ENCODE measurements at places on chromosomes 3 and 15. TPM values are rescaled to one million over a fixed set of nuclear protein-coding genes. Genes with fewer than 3 reads are reported as not detected.
A peak's percentile ranks its signal among the peaks of the same experiment; 100 is the strongest.

FRMD5 gene
- polyA plus RNA-seq, result 0.21 TPM

- DNase-seq, result no peak
Observed at GRCh38 chr3:136543385-136543784, 208.8 kb downstream of the STAG1 start.

DNA sequence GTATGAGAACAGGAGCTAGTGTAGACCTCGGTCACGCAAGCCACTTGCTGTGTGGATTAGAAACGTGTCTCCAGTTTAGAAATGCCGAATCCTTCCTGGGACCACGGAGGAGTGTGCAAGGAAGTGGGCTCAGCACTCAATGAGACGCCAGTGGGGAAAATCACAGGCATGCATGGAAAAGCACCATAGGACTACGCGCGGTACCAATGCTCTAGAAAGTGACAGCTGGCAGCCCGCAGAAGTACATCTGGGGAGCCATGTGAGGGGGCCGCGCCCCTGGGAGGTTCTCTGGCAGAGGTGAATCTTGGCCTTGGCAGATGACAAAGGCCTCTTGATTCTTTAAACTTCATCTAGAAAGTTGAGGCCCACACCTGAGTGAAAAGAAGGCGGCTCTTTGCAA, 99.3 kb downstream of the LRRK1 start:
- DNase-seq, result no peak

DNA sequence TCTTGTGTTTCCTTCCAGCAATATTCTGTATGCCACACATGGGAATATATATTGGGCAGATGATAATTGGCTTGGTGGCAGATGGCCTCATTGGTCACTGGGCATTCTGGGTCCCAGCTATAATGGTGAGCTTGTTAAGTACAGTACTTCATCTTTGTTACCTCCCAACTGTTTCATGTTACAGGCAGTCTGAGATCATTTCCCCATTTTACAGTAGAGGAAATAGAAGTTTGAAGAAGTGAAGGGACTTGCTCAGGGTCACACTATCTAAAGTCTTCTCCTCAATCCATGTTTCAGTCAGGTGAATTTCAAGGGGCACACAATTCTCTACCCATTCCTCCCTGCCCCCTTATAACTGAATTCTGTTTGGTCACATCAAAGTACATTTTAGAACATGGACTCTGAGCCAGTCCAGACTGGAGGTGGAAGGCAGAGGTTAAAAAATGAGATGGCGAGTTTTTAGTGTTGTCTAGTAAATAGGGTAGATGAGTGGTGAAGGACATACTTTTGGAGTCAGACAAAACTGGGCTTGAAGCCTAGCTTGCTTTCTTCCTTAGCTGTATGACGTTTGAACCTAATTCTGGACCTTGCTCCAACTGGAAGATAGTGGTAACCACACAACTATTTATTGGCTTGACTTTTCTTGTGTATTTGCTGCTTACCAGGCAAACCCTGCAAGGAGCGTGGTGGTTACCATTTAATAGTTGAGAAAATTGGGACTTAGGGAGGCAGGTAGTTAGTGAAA, 2.5 kb downstream of the EEFSEC start:
- DNase-seq, result no peak

ADCY5 gene
- polyA plus RNA-seq, result 0.07 TPM

DNA sequence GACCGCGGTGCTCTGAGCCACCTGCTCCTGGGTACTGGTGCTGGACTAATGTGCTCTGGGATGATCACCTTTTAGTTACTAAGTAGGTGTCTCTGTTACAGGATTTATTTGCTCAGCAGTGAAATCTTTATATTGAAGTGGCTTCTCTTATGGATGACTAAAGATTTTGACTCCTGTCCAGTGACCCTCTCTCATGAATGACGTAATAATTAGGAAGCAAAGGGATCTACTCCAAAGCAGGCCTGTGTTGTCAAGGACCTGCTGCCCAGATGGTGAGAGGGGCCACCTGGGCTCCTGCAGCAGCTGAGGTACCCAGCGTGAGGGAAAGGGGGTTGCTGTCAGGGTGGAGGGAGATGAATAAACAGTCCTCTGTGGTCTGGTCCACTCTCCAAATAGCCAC, 263.6 kb downstream of the GABRG3 start:
- no peak for DNase-seq

ZBED2 gene
- 1.1 TPM for polyA plus RNA-seq

VIPR1 gene
- polyA plus RNA-seq, result 28.8 TPM

GOLGA8T gene
- not detected for polyA plus RNA-seq

- no peak for DNase-seq
Observed at GRCh38 chr15:82858932-82859331, 49.5 kb downstream of the WHAMM start.

DNA sequence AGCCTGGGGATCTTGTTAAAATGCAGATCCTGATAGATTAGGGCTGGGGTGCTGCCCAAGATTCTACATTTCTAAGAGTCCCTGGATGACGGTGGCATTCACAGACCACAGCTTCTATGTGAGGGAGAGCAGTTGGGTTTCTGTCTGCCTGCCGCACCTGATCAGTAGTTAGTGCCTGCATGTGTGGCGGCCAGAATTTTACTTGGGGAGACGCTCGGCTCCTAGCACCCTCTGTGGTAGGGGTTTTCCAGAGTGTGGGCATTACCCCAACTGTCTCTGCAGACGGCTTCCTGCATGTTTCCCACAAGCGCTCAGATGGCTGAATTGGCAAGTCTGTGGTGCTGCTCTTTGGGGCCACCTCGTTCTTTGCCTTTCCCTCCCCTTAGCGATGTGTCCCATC, 8.3 kb downstream of the GHRL start:
- DNase-seq, result no peak

ZNF774 gene
- polyA plus RNA-seq, result 0.13 TPM

DNA sequence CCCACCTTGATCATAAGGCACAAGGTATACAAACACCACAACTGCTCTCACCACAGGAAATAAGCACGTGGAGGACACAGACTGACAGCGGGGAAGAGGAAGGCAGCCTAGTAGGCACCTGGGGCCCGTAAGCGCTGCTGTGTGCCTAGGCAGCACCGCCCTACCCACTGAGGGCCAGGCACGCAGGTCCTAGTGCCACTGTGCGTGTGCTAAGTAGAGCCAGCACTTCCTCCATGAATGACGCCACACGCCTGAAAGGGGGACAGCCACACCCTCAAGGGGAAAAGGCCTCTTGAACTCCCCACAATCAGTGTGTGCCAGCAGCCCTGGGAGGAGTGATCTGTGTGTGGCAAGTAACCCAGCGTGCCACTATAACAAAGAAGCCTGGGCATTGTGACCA, 73.0 kb downstream of the ATP1B3 start:
- DNase-seq, result no peak

DNA sequence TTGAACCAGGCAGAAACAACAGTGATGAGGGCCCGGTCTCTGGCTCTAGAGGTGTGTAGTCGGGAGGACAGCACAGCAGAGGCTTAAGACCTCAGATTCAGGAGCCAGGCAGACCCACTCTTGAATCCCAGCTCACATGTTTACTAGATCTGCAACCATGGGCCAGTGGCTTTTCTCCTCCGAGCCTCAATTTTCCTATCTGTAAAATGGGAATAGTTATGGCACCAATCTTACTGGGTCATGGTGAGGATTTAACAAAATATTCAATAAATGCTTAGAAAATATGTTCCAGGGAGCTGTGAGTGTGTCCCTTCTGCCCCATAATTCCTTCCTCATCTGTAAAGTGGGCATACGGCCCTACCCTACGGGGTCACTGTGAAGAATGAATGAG, 506.9 kb downstream of the SHQ1 start:
- DNase-seq, result no peak

- no peak for DNase-seq
Observed at GRCh38 chr3:57268416-57268815, 24.1 kb downstream of the ASB14 start.

- DNase-seq, result peak; percentile 11
Observed at GRCh38 chr3:53140847-53141845, 10.9 kb upstream of the RFT1 start.

DNA sequence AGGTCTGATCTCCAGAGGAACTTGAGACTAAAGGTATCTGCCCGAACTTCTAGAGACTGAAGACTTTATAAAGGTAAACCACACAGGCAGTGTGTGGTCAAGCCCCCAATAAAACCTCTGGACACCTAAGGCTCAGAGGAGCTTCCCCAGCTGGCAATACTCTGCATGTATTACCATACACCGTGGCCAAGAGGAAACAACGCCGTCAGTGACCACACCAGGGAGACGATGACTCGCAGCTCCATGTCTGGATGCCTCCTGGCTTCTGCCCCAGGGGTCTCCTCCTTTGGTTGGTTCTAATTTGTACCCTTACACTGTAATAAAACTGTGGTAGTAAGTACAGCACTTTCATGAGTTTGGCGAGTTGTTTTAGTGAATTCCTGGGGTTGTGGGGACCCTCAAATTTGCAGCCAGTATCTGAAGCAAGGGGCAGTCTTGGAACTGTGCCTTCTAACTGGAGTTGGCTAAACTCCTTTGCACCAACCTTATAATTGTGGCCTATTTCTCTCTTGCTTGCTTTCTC, 32.1 kb upstream of the BCL2L10 start:
- no peak for DNase-seq

TICRR gene
- polyA plus RNA-seq, result not detected

- peak; percentile 60 for DNase-seq
Observed at GRCh38 chr15:90071220-90071807, 31.0 kb downstream of the IDH2 start.

DNA sequence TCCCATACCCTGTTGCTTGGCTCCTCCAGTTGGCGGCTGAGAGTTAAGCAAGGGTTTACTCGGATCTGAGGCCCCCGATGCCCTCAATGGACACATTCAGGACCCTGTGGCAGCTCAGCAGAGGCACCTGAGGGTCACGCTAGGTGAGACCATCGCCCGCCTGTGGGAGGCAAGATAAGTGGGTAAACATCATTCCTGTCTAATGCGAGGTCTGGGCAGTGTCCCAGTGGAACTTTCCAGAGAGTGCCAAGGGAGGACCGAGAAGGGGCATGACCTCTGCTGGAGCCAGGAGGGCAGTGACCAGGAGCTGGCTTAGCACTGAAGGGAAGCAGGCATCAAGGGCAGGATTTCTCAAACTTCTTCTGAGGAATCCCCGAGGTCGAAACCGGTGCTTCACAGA, 65.4 kb upstream of the SEC61A1 start:
- no peak for DNase-seq

DNA sequence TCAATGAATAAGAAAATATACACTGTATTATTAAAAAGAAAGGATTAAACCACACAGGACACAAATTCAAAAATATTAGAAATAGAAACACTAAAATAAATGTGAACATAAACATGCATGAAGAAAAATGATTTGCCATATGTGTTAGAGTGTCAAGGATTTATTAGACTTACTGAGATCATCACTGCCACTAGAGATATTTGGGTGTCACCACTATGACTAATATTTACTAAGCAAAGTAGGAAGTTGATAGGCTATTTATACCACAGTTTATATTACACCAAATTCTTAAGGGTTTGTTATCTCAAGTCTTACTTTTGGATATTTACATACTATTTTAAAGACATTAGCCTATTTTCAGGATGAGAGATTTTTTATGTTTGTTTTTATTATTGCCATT, 575.0 kb upstream of the SGO1 start:
- DNase-seq, result no peak

DNA sequence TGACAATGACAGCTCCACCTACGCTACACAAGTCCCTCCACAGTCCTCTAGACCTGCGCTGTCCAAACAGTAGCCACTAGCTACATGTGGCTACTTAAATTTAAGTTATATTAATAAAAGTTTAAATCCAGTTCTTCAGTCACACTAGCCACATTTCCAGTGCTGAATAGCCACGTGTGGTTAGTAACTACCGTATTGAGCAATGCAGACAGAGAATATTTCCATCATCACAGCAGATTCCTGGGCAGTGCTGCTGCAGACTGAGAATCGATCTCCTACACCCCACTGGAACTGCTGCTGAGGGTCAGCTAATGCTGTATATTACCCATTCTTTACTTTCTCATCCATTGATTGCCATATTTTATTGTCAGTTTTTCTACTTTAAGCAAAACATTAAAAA, 40.9 kb downstream of the HDC start:
- no peak for DNase-seq

C2CD4A gene
- not detected for polyA plus RNA-seq

DNA sequence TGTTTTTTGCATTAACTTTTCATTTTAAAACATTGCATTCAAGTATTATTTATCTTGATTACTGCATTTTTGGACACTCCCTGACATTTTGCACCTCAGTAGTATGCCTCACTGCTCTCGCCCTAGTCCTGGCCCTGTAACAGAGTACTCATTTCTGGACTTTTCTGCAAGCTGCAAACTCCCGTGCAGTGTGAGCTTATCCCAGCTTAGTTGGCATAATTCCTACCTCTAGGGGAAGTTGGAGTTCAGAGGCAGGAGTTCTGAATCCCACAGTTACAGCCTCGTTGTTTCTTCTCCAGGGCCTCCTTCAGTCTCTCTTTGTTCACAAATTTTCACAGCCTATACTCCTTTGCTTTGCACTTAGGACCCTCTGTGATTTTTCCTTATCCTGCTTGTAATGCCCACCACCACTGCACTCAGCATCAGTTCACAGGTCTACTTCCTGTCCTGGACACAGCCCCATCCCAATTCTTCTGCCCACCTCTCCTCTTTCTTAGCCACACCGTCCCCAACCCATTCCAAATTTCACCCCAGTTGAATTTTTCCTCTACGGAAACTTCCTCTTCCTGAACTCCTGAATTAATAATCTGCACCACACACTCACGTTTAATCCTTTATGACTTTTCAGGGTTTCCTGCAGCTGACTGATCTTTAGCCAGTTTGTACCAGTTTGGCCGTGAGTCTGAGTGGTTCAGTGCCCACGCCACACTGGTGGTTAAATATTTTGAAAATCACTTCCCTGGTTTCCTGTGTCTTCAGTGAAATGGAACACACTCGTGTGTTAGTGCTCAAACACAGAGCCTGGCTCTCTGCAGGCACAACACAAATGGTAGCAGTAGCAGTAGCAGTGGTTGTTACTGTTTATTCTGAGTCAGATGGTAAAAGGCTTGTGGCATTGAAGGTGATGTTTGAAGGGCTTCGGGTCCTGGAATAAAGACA, 6.3 kb upstream of the CTSH start:
- no peak for DNase-seq

GRCh38 chr3:4977001-4977852, 2.0 kb upstream of the BHLHE40 start:
- peak; percentile 65 for DNase-seq

GRCh38 chr3:43096761-43097160, 9.1 kb downstream of the POMGNT2 start:
- no peak for DNase-seq

Data from naive thymus-derived CD8-positive, alpha-beta T cell (primary cell).